Spleen (tissue), 13 donors: ENCODE measurements at places on chromosomes 7 and 10. TPM values are rescaled to one million over a fixed set of nuclear protein-coding genes. Genes with fewer than 3 reads are reported as not detected.

The IDI1 gene
- 47.9 TPM for polyA plus RNA-seq

The ZNF138 gene
- polyA plus RNA-seq = 7.0 TPM

The RASA4B gene
- polyA plus RNA-seq = 24.6 TPM

The TDRD1 gene
- polyA plus RNA-seq = 0.02 TPM

The CCZ1B gene
- polyA plus RNA-seq = 55.8 TPM

The ADRA2A gene
- polyA plus RNA-seq = 1.2 TPM

The ENTPD1 gene
- 14.1 TPM for polyA plus RNA-seq

The SPOCK2 gene
- 28.4 TPM for polyA plus RNA-seq

The SMIM30 gene
- 64.7 TPM for polyA plus RNA-seq

The TUBAL3 gene
- not detected for polyA plus RNA-seq

The GSTO2 gene
- polyA plus RNA-seq = 0.91 TPM

The PPIA gene
- 2,985 TPM for polyA plus RNA-seq

The SCIN gene
- 0.42 TPM for polyA plus RNA-seq

The ORAI2 gene
- polyA plus RNA-seq = 31.5 TPM

The NPC1L1 gene
- 0.03 TPM for polyA plus RNA-seq

The PVRIG gene
- 30.2 TPM for polyA plus RNA-seq

The CRHR2 gene
- polyA plus RNA-seq = not detected

The TEX47 gene
- polyA plus RNA-seq = not detected

The ZNF503 gene
- 3.2 TPM for polyA plus RNA-seq

The GATA3 gene
- polyA plus RNA-seq = 4.4 TPM

The CLRN3 gene
- polyA plus RNA-seq = not detected

The TBATA gene
- polyA plus RNA-seq = not detected

The SPRN gene
- 0.58 TPM for polyA plus RNA-seq

The NT5C2 gene
- polyA plus RNA-seq = 24.5 TPM

The NOC3L gene
- polyA plus RNA-seq = 9.8 TPM

The CRTAC1 gene
- 0.17 TPM for polyA plus RNA-seq

The DPY19L1 gene
- 4.8 TPM for polyA plus RNA-seq

The RAB11FIP2 gene
- 3.9 TPM for polyA plus RNA-seq

The ZNF277 gene
- 18.8 TPM for polyA plus RNA-seq

The LRRN3 gene
- 0.50 TPM for polyA plus RNA-seq

The VWC2 gene
- polyA plus RNA-seq = under 0.01 TPM

The ZNF804B gene
- not detected for polyA plus RNA-seq

The GIMAP1 gene
- polyA plus RNA-seq = 31.2 TPM

The ACHE gene
- 3.1 TPM for polyA plus RNA-seq

The TSPAN14 gene
- polyA plus RNA-seq = 13.3 TPM

The CRYGN gene
- 0.32 TPM for polyA plus RNA-seq

The ATG9B gene
- polyA plus RNA-seq = 1.9 TPM

The STRIP2 gene
- 1.2 TPM for polyA plus RNA-seq

The ADGRA1 gene
- not detected for polyA plus RNA-seq

The RBM20 gene
- polyA plus RNA-seq = 0.09 TPM

The OR2A12 gene
- polyA plus RNA-seq = not detected

The CABCOCO1 gene
- 0.06 TPM for polyA plus RNA-seq

The ERVW-1 gene
- polyA plus RNA-seq = not detected

The LOXL4 gene
- polyA plus RNA-seq = 0.44 TPM

The INSYN2A gene
- 0.32 TPM for polyA plus RNA-seq

The GIMAP8 gene
- 10.9 TPM for polyA plus RNA-seq

The PNLIPRP3 gene
- not detected for polyA plus RNA-seq

The HOXA6 gene
- 0.26 TPM for polyA plus RNA-seq

The HMX3 gene
- polyA plus RNA-seq = not detected

The HOXA7 gene
- polyA plus RNA-seq = 0.80 TPM

The OR6B1 gene
- polyA plus RNA-seq = not detected

The ANLN gene
- 1.4 TPM for polyA plus RNA-seq

The CUTC gene
- 37.0 TPM for polyA plus RNA-seq

The EMX2 gene
- polyA plus RNA-seq = not detected

The NFE2L3 gene
- polyA plus RNA-seq = 6.5 TPM

The CYP3A5 gene
- 0.10 TPM for polyA plus RNA-seq

The PRR15 gene
- polyA plus RNA-seq = not detected

The ADRB1 gene
- 0.83 TPM for polyA plus RNA-seq
